HAP-1 (cell line): ENCODE measurements at places on chromosomes 2 and 18.

DNA sequence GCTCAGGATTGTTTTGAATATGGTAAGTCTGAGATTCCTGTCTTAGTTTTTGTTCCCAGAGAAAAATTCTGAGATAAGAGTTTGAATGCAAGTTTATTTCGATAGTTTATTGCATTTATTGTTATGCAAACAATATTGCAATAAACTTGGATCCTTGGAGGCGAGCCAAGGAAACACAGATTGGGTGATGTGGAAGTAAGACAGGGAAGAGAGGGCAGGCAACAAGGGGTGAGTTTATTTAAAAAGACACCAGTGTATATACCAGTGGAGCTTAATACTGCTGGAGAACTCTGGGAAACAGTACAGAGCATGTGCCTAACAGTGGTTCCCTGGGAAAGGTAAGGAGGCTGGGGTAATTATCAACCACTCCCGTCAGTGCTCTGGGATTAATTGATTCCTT is 87.5 kb upstream of the NEDD4L start:
- peak; percentile 32 for DNase-seq

DNA sequence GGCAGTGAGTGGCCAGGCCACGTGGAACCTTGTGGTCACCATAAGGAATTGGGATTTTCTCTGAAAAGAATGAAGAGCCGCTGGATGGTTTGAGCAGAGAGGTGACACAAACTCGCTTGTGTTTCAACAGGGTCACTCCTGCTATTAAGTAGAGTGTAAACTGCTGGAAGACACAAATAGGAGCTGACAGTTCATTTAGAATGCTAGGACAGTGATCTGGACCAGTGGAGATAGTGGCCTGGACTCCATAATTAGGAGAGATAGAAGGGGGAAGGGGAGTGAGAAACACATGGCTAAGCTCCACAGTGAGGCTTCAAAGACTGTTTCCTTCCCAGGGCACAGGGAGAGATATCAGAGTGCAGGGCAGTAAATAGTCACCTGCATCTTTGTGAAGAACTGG is 381.1 kb upstream of the ST6GAL2 start:
- DNase-seq, result no peak

DNA sequence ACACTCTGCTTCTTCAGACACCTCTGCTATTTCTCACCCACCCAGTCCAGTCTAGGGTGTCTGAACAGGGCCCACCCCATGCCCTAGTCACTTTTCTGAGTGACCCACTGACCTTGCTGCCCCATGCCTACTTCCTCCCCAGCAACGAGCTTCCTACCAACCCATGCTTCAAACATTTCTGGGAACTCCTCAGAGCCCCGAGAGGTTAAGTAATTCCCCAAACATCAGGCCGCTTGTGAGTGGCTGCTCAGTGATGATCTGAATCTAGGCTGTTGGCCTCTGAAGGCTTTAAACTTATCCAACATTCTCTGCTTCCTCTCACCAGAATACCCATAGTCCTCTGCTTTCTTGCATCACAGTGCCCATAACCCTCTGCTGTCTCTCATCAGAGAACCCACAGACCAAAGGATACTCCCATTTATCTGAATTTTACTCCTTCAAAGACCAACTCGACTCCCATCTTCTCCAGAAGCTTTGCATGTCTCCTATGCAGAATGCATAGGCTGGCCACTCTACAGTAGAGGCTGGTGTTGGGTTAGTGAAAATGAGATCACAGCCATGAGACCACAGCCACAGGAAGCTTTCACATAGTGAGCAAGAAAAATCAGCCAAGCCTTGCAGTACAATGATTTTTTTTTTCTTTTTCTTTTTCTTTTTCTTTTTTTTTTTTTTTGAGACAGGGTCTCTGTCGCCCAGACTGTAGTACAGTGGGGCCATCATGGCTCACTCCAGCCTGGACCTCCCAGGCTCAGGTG is 309.5 kb upstream of the LYPD1 start:
- no peak for DNase-seq

DNA sequence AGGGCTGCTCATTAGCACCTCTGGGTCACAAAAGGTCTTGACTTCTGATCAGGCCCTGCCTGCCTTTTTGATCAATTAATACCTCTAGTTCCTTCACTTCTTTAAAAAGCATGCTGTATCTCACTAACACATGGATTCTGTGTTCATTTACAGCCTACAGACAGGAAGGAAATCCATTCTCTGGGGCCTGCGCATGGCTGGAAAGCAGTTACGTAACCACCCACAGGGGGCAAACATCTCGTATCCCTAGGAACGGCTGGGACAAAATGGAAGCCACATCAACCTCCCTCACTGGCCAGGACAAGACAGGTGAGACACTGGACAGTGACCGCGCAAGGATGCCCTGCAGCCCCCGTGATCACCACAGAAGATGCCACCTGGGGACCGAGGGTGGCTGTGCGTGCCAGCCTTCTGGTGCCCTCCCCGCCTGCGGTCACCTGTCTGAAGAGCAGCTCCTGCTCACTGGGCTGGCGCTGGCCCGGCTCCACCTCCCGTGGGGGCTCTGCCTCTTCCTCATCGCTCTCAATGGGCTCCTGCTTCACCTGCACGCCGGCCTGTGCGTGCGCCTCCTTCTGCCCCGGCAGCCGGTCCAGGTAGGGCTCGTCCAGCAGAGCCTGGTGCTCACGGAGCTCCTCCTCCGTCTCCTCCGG is 266.9 kb downstream of the TWIST2 start:
- DNase-seq, result no peak

- DNase-seq, result no peak
Measured at GRCh38 chr2:212842544-212843185, 304.1 kb upstream of the ERBB4 start.

DNA sequence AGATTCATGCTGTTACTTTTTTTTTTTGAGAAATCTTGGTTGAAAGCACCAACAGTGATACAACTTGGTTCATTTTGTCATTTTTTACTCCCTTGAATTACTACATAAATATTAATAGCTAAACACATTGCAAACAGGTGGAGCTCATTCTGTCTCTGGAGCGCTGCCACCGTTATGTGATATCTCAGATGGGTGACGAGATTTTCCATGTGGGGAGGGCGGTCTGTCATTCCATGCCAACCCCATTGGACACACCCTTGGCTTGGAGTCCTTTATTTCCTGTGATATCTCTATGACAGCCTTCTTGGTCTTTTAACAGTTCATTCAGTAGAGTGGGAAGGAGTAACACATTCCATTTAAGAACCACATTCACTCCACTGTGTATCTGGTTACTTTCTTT is 794.8 kb downstream of the SATB2 start:
- no peak for DNase-seq

GRCh38 chr2:43924463-43924862 is 71.3 kb downstream of the LRPPRC start:
- DNase-seq, result no peak

GRCh38 chr2:238882082-238882755 is 34.3 kb downstream of the TWIST2 start:
- DNase-seq, result no peak

DNA sequence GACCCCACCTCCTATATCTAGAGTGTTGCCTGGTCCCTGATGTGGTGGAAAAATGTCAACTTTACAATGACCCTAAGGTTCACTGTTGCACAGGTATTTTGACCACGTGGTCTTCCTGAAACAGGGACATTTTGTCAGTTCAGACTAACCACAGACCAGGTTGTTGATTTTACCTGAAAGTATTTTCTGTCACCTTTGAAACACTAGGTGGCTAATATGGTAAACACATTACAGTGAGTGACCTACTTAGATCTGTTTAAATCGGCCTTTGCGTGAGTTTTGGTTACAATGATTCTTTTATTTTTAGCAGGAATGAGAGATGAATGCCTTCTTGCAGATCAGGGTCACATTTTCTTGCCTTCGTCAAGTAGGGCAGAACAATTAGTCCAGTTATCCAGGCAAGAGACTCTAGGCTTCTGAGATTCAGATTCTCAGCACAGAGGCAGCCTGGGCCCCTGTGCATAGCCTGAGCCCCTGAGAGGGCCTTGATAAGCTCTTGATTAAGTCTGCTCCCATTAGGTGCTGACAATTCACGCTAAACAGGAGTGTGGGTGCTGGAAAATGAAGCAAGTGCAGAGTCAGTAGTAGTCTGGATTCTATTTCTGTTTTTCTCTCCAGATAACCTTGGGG is 226.2 kb downstream of the KCNS3 start:
- DNase-seq, result no peak

DNA sequence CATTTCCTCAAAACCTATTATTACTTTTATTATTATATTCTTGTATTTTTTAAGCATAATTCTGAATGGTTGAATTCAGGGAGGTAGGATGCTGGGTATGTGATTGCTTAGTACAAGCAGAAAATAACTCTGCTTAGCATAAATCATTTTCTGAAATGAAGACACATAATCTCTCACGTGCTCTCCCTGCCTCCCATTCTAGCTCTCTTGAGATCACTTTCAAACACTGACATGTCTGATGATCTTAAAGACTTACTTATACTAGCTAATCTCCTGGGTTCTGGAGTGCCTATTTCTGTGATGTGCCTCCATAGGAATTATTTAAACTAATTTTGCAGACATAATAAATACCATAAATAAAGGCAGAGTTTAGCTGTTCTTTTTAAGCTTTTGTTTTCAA is 1136.0 kb downstream of the SUCLG1 start:
- no peak for DNase-seq

GRCh38 chr2:238638100-238638981 is 209.5 kb upstream of the TWIST2 start:
- no peak for DNase-seq

DNA sequence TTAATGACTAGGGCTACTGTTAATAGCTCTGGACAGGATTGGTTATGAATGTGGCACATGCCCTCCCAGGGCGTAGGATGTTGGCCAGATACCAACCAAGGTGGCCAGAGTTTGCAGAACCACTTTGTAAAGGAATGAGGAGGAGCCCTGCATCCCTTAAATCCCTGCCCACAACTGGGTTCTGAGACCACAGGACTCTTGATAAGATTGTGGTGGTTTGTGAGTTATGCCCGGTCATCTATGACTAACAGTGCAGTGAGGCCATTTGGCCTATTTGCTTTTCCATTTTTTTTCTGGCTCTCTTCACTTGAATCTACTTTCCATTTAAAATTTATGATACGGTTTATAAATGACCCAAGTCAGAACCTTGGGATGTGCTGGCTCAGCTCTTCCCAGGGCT is 294.5 kb downstream of the PRKCE start:
- DNase-seq, result no peak

DNA sequence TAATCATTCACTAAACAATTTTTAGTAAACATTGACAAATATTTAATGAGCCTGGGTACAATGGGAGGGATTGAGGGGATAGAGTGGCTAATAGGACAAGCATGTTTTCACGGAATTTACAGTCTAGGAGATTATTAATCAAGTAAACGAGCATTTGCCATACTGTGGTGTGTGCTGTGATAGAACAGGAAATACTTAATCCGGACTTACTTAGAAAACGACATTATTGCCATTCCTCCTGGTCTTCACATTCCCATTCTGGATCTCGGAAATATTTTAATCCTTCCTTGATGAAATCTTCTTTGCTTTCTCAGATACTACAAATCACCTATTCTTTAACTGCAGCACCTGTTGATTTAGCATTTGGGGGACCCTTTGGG is 905 bp downstream of the TTLL4 start:
- no peak for DNase-seq

- DNase-seq, result no peak
Measured at GRCh38 chr2:235144291-235144690, 192.5 kb downstream of the SH3BP4 start.
